ENCODE measurements at places on chromosomes 6 and 20.

GRCh38 chr6:136079701-136080565 is 170.2 kb downstream of the MTFR2 start:
- DNase-seq = no peak

- no peak for DNase-seq
Measured at GRCh38 chr6:7730001-7730783, 4.3 kb downstream of the BMP6 start.

- DNase-seq = no peak
Measured at GRCh38 chr6:107228754-107229153, 113.4 kb upstream of the BEND3 start.

GRCh38 chr6:36177166-36177565 is 19.4 kb upstream of the BRPF3 start:
- DNase-seq = no peak

GRCh38 chr6:119162134-119162775 is 83.8 kb upstream of the FAM184A start:
- DNase-seq = no peak

- DNase-seq = no peak
Measured at GRCh38 chr6:130138116-130138908, 84.4 kb downstream of the SAMD3 start.

DNA sequence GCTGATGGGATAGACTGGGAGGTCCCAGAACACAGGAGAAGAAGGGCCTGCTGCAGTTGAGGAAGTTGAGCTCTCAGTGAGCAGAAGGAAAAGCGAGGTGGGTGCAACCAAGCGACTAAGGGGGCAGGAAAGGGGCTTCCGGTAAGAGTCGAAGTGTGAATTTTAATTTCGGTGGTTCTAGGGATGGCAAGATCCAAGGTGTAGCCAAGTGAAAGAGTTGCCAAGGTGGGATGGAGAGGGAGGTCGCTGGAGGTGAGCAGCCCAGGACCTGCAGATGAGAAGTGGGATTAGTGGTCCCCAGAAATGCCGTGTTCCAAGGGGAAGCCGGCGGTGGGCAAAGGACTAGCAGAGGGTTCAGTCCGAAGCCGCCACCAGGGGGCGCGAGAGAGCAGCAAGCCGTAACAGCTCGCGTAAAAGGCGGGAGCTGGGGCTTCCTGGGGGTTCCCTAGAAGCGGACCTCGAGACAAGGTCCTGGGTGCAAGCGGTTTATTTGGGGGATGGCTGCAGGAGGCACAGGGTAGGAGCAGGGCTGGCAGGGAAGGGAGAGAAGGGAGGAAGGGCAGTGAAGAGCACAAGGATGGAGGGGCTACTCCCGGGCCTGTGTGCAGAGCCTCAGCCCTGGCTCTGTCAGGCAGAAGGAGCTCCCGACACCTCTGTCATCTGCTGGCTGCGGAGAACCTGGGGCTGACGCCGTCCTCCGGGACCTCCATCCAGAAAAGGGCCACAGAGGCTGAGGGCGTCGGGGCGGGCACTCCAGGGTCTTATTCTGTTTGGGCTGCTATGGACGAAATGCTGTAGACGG is 103.6 kb downstream of the PAX1 start:
- DNase-seq = peak; percentile 4

DNA sequence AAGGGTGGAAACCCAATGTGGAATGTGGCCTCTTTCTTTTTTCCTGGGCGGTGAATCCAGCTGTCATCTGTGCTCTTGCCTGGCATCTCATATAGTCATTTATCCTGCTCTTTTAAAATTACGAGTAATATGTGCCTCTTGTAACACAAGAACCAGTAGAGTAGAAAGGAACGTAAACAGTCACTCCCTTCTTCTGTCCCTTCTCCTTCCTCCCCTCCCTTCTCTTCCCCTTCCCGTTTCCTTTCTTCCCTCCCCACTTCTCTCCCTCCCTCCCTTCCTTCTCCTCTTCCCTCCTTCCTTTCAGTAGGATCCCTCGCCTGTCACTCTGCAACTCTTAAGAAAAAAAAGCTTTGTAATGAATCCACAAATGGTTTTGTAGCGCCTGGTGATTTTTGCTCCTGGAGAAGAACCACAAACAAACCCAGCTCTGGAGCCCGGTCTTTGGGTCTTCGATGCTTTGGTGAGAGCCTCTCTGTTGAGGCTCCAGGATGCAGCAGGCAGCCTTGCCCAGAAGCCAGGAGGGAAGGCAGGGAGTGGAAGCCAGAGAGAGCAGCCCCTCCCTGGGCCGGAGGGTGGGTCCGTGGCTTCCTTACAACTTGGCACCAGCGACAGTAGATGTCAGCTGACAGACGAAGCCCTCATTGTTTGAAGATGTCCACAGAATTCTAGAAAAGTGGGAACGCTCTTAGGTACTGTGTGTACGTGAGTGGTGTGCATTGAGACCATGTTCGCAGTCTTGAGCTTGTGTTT is 15.0 kb downstream of the DUSP22 start:
- DNase-seq = no peak

- no peak for DNase-seq
Measured at GRCh38 chr6:126131246-126131645, 144.9 kb downstream of the TRMT11 start.

DNA sequence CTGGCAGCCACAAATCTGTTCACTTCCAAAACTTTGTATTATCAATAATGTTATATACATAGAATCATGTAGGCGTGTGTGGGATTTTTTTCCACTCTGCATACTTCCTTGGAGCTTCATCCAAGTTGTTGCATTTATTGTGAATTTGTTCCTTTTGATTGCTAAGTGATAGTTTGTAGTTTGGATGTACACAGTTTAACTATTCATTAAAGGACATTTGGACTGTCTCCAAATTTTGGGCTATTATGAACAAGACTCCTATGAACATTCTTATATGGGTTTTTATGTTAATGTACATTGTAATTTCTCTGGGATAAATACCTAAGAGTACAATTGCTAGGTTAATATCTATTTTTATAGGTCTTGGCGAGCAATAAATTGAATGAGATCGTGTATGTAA is 36.2 kb upstream of the GCNT2 start:
- DNase-seq = no peak

GRCh38 chr6:11384531-11385309 is 152.3 kb upstream of the NEDD9 start:
- no peak for DNase-seq

GRCh38 chr6:159701413-159701999 is 8.5 kb upstream of the SOD2 start:
- DNase-seq = no peak

- peak; percentile 21 for DNase-seq
Measured at GRCh38 chr20:25584905-25585704, at the start of gene NINL. NINL (minus strand) TSS chr20:25585531; CDS start chr20:25526587, 58,944 bp downstream.

DNA sequence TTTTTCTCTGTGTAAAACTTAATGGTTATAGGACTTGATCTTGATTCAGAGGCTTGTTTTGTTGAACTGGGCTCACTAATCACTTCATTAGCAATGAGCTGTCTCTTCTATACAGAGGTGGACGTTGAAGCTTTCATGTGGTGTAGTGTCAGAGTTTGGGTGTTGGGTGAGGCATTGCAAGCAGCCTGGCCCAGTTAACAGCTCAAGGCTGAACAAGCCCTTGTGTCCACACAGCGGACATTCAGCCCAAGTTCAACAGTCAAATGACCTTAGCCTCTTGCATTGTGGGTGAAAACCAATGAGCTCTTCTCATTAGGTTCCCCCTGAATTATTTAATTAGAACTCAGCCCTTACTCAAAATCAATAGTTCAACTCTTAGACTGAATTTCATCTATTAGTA is 12.5 kb downstream of the COL10A1 start:
- no peak for DNase-seq

- no peak for DNase-seq
Measured at GRCh38 chr20:15065794-15066193, 728.4 kb upstream of the FLRT3 start.

DNA sequence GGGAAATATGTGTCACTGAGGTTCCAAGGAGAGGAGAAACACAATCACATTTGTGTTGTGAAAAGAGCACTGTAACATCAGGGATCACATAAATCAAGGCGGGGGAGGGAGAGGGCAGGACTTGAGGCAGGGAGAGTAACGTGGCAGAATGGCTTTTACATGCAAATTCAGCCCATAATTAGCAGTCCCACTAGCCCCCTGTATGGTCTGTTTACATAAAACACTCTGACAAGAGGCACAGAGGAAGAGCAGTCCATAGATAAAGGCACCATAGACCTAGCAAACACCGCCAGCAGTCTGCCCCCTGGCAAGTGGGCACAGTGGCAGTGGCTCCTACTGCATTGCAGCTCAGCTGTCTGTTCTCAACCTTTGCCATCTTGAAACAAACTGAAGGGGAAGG is 82.7 kb downstream of the LYRM2 start:
- no peak for DNase-seq
